Effector CD4-positive, alpha-beta T cell (primary cell): ENCODE measurements at places on chromosomes 11 and 22.

DNA sequence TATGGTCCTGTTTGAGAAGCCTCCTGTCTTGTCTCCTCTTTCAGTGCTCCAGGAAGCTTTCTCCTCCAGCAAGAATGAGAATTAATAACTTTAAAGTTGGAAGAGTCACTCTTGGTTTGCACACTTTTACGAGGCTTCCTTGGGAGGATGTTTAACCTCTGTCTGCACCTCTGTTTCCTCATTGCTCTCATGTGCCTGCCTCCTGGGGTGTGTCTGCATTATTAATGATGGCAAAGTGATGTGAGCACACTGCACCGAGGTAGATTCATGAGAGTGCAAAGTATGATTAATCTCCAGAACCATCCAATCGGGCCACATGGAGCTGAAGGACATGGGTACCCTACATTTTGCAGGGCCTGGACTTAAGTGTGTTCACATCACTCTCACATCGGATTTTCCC, 73.5 kb upstream of the TENM4 start:
- no peak for DNase-seq

GRCh38 chr22:31944700-31945442, 536 bp downstream of the YWHAH start:
- peak; percentile 25 for DNase-seq

- no peak for DNase-seq
Observed at GRCh38 chr11:88604260-88604659, 266.7 kb upstream of the CTSC start.

GRCh38 chr11:68315171-68315920, 3.0 kb downstream of the LRP5 start:
- DNase-seq, result no peak

- peak; percentile 34 for DNase-seq
Observed at GRCh38 chr11:11171854-11172253, 181.2 kb downstream of the CSNK2A3 start.

DNA sequence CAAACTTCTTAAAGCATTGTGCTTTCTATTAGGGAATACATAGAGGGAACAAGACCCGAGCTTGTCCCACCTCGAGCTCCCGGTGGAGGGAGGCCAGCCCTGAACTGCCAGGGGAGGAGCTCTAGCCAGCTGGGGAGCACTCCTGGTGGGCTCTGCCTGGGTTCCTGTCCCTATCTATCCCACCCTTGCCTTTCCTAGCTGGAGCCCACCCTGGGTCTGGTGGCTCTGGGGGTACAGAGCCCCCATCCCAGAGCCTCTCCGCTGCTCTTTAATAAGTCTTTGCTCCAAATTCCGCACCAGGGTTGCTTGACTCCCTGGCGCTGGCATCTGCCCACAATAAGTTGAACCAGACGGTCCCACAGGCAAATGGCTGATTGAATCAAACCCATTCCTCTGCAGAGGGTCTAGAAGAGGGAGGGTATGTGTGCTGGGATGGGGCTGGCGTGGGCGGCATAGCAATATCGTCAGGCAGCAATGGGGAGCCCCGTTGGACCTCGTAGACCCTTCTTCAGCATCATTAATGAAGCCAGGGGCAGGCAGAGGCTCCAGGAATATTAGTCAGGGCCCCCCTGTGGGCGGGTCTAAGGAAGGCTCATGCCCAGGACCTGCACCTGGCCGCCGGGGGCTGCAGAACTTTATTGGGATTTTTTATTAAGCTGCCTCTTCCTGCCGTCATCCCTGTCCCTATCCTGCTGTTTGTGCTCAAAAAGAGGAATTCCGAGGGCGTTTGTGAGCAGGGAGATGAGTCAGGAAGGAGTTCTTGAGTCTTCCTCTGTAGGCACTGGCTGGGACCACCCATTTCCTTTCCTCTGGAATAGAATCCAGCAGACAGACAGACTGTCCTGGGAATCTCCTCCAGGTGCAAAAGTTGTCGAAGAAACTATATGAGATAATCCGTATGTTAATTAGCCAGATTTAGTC, 38.5 kb upstream of the RIC3 start:
- no peak for DNase-seq

DNA sequence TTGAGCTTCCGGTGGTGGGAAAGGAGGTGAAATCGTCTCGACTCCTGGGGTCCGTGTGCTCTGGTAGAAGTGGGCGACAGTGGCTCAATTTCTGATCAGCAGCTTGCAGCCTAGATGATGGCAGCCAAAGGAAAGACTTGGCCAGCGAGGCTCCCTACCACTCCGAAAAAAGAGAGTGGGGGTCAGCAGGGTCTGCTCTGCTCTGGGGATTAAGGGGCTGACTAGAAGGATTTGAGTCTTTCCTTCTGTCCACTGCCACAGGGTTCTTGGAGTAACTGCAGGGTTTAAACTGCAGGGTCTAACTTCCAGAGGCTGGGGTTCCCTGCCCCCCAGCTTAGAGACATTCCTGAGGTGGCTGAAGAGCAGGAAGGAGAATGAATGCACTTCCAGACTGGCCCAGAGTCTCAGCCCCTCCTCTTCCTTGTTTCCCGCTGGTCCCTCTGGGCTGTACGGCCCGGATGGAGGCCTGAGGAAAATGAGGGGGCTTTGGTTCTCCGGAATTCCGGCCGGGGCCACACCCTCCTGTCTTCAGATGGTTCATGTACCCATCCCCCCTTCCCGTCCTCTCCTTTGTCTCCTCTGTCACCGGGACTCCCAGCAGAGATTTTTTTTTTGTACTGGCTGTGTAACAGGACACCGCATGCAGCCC, 907 bp downstream of the SERPINH1 start:
- no peak for DNase-seq

DNA sequence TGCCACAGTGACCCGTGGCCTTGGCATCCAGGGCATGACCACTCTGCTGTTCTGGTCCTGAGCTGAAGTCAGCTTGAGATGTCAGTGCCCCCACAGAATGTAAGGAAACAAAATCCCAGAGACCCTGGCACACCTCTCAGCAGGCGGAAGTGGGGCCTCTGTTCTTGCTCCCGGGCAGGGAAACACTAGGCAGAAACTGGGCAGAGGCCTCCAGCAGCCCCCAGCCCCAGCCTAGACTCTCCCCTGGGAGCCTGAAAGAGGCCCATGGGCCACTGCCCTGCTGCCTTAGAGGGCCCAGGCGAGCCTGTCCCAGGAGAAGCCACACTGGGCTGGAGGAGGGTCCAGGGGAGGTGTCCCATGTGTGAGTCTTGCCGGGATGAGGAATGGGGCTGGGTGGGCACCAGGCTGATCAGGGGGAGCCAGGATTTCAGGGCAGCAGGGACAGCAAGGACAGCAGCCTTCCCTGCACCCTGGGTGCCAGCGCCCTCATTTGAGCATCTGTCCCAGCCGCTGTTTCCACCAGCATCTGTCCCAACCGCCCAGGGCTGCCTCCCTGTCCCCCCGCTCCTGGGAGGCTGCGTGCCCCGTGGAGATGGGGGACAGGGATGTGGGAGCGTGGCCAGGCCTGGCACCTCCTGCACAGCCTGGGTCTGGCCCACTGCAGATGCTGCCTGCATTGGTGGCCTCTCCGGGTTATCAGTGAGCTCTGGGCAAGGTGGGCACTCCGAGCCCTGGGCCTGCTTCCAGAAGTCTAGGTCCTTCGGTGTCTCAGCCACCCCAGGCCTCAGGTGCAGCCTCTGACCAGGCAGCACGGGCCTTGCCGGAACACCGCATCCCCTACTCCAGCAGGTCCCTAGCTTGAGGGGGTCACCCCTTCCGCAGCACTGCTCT, 1072.4 kb downstream of the BRD1 start:
- DNase-seq, result no peak

DNA sequence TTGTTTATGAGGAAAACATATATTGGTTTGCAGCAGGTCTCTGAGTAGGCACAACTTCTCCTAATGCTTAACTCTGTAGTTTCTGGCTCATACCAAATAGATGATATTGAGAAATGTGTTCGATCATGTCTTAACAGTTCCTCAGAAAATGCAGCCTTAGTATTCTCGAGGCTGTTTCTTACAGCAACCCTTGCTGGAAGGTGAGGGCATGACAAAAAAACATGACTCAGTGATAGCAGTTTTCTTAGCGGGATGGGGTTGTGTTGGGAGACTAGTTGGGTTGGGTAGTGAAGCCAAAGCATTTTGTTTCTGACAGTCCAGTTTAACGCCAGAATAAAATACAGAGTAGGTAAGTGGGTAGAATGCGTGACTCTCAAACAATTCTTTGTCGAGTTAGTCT, 94.7 kb upstream of the PARVA start:
- DNase-seq, result no peak

GRCh38 chr11:59222464-59223060, 9.8 kb upstream of the MPEG1 start:
- no peak for DNase-seq

DNA sequence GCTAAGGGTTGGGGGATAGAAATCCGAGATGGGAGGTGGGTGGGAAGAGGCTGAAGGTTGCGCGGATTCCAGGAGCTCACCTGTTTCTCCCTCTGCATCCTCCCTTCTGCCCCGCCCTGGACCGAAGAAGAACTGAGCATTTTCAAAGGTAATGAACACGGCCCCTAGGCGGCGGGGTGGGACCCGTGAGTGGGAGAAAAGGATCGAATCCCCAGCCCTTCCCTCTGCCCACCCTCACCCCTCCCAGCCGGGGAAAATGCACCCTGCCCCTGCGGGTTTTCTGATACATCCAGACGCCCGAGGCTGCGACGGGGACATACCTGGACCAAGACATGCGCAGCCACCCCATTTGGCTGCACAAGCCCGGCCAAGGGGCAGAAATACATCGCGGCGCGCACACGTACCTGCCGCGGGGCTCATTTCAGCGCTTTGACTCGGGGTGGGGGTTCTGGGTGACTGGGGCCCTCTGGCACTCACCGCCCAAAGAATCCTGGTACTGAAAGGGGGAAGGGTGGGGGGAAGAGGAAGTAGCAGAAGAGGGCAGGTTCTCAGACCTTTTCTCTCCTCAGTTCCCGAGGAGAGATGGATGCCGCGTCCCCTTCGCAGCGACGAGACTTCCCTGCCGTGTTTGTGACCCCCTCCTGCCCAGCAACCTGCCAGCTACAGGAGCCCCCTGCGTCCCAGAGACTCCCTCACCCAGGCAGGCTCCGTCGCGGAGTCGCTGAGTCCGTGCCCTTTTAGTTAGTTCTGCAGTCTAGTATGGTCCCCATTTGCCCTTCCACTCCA, 6.0 kb downstream of the VSIG2 start:
- no peak for DNase-seq

GRCh38 chr22:38176170-38176741, 5.4 kb downstream of the PLA2G6 start:
- DNase-seq, result peak; percentile 26

GRCh38 chr11:114918286-114918685, 240.0 kb downstream of the NXPE2 start:
- DNase-seq, result no peak

DNA sequence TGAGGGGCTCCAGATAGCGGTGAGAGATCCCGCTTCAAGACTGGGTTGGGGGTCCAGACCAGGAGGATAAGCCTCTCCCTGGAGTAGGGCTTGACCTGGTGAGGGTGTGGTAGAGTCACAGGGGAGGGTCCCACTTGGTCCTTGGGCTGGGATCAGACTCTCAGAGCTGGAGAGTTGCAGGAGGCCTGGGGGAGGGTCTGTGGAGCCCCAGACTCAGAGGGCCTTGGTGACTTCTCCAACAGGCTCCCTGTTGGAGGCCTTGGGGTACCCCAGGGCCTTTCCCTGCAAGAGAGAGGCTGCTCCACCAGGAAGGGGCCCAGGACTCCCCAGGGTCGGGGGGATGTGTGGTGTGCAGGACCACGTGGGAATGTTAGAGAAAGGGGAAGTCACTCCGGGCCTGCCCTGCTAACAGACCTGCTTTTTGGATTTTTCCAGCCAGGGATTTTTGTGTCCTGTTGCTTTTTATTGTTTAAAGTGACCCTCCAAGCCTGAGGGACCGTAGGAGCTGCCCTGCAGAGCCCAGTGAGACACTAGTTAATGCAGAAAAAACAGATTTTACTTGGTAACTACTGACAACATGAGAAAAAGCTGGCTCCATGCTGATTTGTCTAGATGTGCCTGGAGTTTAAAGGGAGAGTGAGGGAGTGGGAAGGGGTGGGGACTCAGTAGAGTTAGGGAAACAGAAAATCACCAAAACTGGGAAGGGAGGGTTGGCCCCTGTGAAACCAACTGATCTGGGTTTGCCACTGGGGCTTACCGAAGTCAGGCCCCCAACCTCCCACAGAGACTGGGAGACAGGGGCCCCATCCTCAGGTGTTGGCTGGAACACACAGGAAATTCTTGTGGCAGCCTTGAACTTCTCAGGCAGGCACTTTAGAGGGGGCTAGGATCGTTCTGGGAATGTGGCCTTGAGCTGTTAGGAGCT, 801 bp upstream of the TXNRD2 start:
- no peak for DNase-seq

DNA sequence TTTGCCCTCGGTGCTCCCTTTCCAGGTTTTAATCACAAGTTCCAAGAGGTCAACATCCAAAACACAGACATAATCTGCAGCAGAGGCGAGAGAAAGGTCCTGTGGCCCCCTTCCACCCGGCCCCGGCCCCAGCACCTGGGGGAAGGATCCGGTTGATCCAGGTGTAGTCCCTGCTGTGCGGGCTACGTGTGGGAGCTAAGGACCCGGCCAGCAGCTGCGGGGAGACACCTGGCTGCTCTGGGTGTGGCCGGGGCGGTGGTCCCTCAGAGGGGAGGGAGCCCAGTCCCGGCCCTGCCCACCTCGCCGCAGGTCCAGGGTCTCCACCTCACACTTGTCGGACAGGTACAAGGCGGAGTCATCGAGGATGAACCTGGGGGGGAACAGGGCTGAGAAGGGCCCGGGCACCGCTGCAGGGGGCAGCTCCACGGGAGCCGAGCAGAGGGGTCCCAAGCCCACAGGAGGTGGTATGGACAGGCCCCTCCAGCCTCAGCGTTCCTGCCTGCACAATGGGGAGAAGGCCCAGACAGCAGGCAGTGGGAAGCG, 13.6 kb downstream of the ATG2A start:
- no peak for DNase-seq

- no peak for DNase-seq
Observed at GRCh38 chr22:19287076-19287707, 4.3 kb downstream of the CLTCL1 start.

DNA sequence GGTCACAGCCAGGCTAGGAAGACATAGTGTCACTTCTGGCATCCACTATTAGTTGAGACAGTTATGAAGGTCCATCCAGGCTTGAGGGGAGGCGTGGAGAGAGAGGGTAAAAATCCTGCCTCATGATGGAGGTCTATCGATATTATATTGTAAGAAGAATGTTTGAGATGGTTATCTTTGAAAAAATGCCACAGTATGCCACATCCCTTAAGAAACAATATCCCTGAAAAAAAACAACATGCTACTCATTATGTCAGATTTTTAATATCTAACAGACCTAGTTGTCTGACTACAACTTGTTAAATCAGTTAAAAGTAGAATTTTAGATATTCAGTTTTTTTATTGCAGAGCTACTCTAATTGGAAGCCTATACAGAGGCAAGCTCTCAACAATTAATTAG, 121.7 kb upstream of the SLC5A12 start:
- DNase-seq, result no peak

DNA sequence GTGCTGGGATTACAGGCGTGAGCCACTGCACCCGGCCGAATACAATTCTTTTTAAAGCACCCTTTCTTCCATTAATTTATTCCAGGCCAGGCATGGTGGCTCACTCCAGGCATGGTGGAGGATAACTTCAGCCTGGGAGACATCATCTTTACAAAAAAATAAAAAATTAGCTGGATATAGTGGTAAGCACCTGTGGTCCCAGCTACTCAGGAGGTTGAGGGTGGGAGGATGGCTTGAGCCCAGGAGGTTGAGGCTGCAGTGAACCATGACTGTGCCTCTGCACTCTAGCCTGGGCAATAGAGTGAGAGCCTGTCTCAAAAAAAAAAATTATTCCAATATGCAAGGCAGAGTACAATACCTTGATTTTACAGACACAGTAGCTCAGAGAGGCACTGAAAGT, 11.4 kb downstream of the TAGLN start:
- no peak for DNase-seq
